ENCODE measurements at places on chromosomes 7 and 10.

GRCh38 chr7:51316262-51316665 lies 345 bp downstream of the COBL start:
- DNase-seq = peak; percentile 79

GRCh38 chr10:7657552-7657951 lies 9.2 kb downstream of the ITIH5 start:
- no peak for DNase-seq

- no peak for DNase-seq
Measured at GRCh38 chr10:52466464-52466863, 152.4 kb downstream of the DKK1 start.

DNA sequence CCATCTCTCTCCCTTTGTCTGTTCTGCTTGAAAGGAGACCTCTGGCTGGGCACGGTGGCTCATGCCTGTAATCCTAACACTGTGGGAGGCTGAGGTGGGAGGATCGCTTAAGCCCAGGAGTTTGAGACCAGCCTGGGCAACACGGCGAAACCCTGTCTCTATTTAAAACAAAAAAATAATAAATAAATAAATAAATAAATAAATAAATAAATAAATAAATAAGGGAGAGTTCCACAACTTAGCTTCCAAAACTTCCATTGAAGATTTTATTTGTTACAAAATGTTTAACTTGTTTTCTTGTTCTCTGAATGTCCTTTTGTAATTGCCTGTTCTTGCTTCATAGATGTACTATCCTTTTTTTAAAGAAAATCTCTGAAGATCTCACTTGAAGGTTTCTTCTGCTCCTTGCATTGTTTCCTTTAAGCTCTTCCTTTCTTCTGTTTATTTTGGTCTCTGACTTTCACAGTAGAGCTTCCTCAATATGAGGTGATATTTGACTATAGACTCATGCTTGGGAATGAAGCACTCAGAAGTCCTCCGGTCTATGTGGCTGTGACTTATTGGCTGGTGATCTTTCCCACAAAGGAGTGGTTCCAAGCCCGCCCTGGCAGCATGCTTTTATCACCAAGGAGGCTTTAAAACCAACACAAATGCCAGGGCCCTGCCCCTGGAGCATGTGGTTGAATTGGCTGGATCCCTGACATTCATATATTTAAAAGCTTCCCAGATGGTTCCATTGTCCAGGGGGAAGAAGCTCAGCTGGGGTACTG lies 18.1 kb upstream of the NPTX2 start:
- DNase-seq = no peak

GRCh38 chr7:157927313-157927925 lies 590.6 kb downstream of the DNAJB6 start:
- no peak for DNase-seq

- DNase-seq = no peak
Measured at GRCh38 chr10:74227697-74228424, 76.8 kb downstream of the ADK start.

DNA sequence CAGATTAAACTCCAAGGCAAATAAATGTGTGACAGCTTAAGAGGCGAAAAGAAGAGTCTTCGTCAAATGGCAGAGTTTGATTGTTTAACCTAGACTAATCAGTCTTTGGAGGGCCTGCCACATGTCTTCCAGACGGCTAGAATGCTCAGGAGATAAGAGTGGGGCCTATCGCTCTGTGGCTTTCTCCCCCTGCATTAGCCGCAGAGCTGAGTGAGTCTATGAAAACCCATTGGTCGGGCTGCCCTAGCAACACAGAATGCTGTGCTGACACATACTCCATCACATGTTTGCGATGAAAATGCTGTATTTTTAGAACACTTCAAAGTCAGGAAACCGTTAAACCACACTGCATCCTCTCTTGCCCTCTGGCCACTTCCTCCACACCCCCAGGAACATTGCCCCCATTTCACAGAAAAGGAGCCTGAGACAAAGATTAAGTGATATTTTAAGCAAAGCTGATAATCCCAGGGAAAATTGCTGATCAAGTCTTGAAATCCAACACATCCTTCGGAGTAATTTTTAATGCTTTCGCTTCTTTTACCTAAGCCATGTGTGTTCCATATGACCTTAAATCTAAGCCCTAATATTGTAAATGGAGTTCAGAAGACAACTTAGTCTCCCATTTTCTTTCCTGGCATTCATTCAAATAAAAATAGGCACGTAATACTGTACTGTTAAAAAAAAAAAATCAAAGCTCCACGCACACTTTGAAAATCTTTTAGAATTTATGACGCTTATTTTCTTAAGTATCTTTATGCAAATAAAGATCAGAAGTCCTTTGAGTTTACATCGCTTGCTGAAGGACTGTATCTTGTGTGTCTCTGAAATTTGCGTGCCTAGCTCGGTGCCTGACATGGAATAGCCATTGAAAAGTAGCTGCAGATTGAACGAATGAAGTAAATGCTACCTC lies 161.2 kb downstream of the CELF2 start:
- no peak for DNase-seq

All from ACHN (cell line).